Upper lobe of right lung (tissue), 1 donor: ENCODE measurements at places on chromosomes 5 and 9. TPM values are rescaled to one million over a fixed set of nuclear protein-coding genes. Genes with fewer than 3 reads are reported as not detected.

DNA sequence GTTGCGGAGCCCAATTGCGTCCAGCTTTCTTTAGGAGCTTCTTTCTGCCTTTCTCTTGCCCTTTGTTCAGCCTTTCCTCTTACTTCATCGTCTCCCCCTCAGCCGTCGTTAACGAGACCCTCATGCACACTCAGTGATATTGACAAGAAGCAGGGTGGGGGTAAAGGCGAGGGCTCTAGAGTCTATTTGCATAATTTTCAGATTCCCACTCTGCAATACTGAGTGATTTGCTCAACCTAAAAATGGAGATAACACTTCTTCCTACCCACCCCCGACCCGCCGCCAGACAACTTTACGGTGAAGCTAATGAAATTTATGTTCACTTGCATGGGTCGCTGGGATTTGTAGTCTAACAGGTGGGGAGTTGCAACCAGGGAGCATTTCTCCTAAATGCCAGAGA, 1.3 kb upstream of the TBC1D2 start:
- peak; percentile 51 for DNase-seq
- peak overlapping the region; percentile 90 for H3K4me3 ChIP-seq
- peaks cover 22% of the 10 kb centered on the region for H3K4me1 ChIP-seq
- peak overlapping the region; percentile 99 for H3K27ac ChIP-seq
- no peaks in the 10 kb centered on the region for H3K27me3 ChIP-seq

DNA sequence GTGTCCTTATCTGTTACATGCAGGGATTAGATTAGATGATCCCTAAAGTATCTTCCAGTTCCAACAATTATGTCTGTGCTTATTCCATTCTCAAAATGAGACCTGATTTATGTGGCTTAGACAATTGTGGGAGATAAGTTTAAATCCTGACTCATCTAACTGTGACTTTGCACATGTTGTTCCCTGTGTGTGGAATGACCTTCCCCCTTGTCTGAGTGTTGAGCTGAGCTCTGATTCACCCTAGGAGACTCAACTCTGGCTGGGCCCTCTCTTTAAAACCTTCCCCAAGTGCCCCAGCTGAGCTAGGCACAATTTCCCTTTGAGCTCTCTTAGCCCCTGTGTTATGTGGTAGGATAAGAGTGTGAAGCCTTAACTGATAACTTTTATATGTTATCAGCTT, 118.9 kb upstream of the ELL2 start:
- H3K36me3 ChIP-seq = no peaks in the 10 kb centered on the region
- no peaks in the 10 kb centered on the region for H3K27me3 ChIP-seq
- H3K4me1 ChIP-seq = no peaks in the 10 kb centered on the region
- no peak for DNase-seq

- H3K4me1 ChIP-seq = no peaks in the 10 kb centered on the region
- H3K4me3 ChIP-seq = no peak overlapping the region
- no peaks in the 10 kb centered on the region for H3K36me3 ChIP-seq
- no peak overlapping the region for H3K27ac ChIP-seq
- no peaks in the 10 kb centered on the region for H3K27me3 ChIP-seq
- no peak for DNase-seq
Measured at GRCh38 chr9:18489861-18490260, 15.9 kb downstream of the ADAMTSL1 start.

GRCh38 chr5:169025491-169025890, 275.4 kb downstream of the SLIT3 start:
- no peaks in the 10 kb centered on the region for H3K27me3 ChIP-seq
- H3K4me1 ChIP-seq = peaks cover 15% of the 10 kb centered on the region
- no peaks in the 10 kb centered on the region for H3K36me3 ChIP-seq
- no peak overlapping the region for H3K4me3 ChIP-seq

DNA sequence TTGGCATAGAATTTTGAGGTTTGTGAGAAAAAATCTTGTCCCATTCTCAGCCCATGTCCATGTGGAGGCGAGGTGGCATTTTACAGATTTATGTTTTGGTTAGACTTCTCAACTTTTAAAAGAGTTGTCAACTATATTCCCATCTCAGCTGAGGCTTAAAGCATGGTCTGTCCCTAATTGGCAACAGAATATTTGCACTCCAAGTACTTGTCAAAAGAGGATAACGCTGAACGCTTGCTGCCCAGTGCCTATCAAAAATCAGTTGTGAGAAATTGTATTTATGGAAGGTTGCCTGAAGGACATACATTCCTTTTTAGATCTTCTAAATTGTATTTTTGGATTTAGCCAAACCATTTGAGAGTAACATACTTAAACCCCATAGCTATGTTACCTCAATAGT, 202.0 kb downstream of the SLF1 start:
- no peak for DNase-seq
- no peaks in the 10 kb centered on the region for H3K27me3 ChIP-seq
- no peaks in the 10 kb centered on the region for H3K36me3 ChIP-seq
- no peak overlapping the region for H3K4me3 ChIP-seq

DNA sequence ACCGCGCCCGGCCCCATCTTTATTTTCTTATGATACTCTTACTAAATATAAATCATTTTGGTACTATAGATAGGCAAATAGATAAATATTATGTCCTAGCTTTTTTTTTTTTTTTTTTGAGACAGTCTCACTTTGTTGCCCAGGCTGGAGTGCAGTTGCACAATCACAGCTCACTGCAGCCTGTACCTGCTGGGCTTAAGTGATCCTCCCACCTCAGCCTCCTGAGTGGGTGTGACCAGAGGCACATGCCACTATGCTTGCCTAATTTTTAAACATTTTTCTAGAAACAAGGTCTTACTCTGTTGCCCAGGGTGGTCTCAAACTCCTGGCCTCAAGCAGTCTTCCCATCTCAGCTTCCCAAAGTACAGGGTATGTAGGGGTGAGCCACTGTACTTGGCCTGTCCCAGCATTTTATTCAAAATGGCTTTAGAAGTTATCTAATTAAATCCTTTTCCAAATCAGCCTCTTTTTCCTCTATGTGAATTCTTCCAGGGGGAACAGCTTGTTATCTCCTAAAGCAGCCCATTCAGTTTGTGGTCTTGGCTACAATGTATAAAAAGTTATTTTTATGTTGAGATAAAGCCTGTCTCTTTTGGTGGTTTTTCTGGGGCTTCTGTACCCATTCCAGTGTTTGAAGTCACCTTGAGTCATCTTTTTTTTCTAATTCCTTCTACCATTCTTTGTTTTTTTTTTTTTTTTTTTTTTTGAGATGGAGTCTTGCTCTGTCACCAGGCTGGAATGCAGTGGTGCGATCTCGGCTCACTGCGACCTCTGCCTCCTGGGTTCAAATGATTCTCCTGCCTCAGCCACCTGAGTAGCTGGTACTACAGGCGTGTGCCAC, 12.1 kb downstream of the MELK start:
- no peak for DNase-seq
- H3K4me3 ChIP-seq = no peak overlapping the region
- no peaks in the 10 kb centered on the region for H3K36me3 ChIP-seq
- no peak overlapping the region for H3K27ac ChIP-seq

GRCh38 chr5:40409601-40410000, 270.1 kb upstream of the PTGER4 start:
- H3K27ac ChIP-seq = peak overlapping the region; percentile 70
- peaks cover 40% of the 10 kb centered on the region for H3K4me1 ChIP-seq
- H3K36me3 ChIP-seq = no peaks in the 10 kb centered on the region

DNA sequence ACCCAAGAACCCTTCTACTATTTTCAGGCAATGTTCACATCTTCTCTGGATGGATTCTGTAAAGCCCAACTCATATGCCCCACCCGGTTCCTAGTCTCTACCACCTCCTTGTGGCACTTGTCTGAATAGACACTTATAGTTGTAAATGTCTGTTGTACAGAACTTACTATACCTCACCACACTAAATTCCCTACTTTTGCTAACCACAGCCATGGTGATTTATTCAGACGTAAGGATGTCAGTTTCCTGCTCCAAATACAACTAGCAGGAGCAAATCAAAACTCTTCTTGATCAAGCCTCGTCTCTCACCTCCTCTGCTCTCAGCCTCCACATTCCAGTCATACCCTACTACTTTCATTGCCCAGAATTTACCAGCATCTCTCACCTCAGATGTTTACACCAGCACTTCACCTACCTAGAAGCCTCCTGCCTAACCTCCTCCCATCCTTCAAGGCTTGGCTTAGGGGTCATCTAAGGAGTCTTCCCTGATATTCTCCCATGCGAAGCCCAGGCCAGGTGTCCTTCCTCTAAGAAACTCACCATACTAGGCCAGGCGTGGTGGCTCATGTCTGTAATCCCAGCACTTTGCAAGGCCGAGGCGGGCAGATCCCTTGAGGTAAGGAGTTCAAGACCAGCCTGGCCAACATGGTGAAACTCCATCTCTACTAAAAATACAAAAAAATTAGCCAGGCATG, 75.5 kb downstream of the MAPKAP1 start:
- no peaks in the 10 kb centered on the region for H3K27me3 ChIP-seq
- H3K4me1 ChIP-seq = peaks cover 34% of the 10 kb centered on the region
- no peak for DNase-seq
- no peak overlapping the region for H3K4me3 ChIP-seq
- no peaks in the 10 kb centered on the region for H3K36me3 ChIP-seq

Gene OGN
- 10.6 TPM for total RNA-seq

GRCh38 chr9:126676102-126676684, 62.5 kb downstream of the LMX1B start:
- no peak overlapping the region for H3K27ac ChIP-seq
- H3K36me3 ChIP-seq = no peaks in the 10 kb centered on the region
- H3K27me3 ChIP-seq = peaks cover 69% of the 10 kb centered on the region
- H3K4me1 ChIP-seq = no peaks in the 10 kb centered on the region
- DNase-seq = no peak

Gene GPRIN1
- 1.4 TPM for total RNA-seq
